Stimulated activated naive CD4-positive, alpha-beta T cell treated with Interleukin-2 at 50 U/mL for 16 hours (primary cell): ENCODE measurements at places on chromosomes 2 and 18.

GRCh38 chr2:153828335-153828734 lies 43.4 kb upstream of the GALNT13 start:
- no peak for DNase-seq

GRCh38 chr2:186726938-186727337 lies 33.1 kb downstream of the FAM171B start:
- no peak for DNase-seq

DNA sequence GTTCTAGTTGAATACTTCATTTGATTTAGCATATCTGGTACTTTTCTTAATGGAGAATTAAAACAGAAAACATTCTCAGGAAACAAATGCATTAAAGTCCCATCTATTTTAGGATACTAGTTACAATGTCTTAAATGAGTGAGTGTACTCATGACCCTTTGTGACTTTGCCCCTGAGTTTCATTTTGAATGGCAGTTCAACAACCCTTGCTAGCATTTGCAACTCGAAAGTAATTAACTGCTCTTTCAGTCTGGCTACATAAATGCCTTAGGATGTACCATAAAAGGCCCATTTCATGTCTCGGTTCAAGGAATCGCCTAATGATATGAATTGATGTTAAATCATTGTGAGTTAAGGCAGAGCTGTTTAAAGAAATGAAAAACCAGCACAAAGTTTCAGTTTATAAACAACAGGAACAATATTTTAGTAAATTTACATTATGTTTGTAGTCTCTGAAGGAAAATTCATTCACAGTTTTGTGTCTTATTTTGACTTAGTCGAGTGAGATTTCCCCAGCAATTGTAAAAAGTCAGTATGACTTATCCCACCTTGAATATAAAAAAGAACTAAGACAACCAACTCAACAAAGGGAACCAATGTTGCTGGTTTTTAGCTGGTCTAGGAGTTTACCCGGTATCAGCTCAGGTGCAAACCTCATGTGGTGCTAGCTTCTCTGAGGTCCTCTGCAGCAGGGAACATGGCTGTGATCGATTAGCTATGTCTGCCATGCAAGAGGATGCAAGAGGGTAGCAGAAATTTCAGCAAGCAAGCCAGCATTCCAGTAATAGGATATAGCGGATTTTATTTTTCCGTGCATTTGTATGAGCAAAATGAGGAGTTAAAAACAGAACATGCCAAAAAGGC lies 386.2 kb downstream of the PTPRM start:
- DNase-seq: no peak

GRCh38 chr2:74039611-74040010 lies 54.9 kb downstream of the TET3 start:
- no peak for DNase-seq

- no peak for DNase-seq
Measured at GRCh38 chr2:182148344-182148743, 162.7 kb downstream of the PPP1R1C start.

GRCh38 chr2:39719317-39719716 lies 53.6 kb downstream of the TMEM178A start:
- no peak for DNase-seq

DNA sequence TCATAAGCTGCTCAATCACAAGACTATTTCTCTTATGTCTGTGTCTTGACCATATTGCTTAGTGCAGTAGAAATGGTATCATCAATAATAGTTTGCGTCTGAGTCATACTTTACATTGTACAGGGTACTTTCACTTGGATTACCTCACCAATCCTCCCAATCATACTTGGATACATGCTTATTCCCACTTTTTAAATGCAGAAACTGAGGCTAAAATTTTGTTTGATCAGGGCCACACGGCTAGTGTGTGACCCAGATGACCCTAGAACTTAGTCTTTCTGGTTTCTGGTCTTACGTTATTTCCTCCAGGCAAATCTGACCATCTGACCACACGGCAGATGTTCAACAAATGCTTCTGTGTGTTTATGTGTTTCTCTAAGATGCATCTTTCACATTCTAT lies 23.8 kb upstream of the CCL20 start:
- no peak for DNase-seq
